Urinary bladder (tissue), 4 donors: ENCODE measurements at places on chromosomes 7 and 10. TPM values are rescaled to one million over a fixed set of nuclear protein-coding genes. Genes with fewer than 3 reads are reported as not detected.

GRCh38 chr7:131251371-131251770 lies 76.3 kb upstream of the MKLN1 start:
- DNase-seq = no peak

XRCC2 gene
- 6.0 TPM for total RNA-seq

ARHGEF5 gene
- total RNA-seq = 3.6 TPM

GRCh38 chr7:81669476-81670105 lies 100.3 kb downstream of the HGF start:
- no peak for DNase-seq

C10orf143 gene
- total RNA-seq = 1.6 TPM

GRCh38 chr7:70134029-70134770 lies 535.9 kb downstream of the AUTS2 start:
- DNase-seq = no peak

WNT8B gene
- total RNA-seq = 0.11 TPM

GRCh38 chr7:68461430-68461829 lies 1136.8 kb upstream of the AUTS2 start:
- DNase-seq = no peak

CDC14C gene
- total RNA-seq = not detected

DNA sequence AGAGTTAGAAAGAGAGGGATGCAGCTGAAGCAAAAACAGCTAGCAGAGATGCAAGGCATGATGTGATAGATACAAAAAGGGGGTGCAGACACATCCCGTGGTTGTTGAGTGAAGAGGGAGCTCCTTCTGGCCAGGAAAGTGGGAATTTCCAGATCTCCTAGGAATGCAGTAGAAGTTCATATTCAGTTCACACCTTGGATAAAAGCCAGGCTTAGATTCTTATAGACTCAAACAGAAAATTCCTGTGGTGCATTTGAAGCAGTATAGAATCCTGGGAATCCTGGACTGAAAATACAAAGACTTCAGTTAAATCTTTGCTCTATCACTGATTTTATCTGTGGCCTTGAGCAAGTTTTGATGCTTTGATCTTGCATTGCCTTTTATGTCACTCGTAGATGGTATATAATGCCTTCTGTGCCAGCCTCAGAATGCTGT lies 33.9 kb downstream of the SGPL1 start:
- DNase-seq = no peak

DNA sequence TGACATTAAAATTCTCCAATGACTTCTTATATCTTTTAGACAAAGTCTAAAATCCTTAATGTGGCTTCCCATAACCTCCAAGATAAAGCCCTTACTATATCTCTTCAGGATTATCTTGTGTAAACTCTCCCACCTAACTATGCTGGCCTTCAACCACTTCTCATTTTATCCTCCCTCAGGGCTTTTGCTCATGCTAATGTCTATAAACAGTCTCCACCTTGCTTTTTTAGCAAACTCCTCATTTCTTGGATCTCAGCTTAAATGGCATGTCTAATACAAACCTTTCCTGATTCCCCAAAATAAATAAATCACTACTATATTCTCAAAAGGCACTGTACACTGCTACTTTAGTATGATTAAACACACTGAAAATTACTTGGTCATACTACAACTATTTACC lies 181.2 kb downstream of the LRRN3 start:
- no peak for DNase-seq

- DNase-seq = no peak
Measured at GRCh38 chr7:48473205-48473865, 302.1 kb downstream of the ABCA13 start.

VGF gene
- not detected for total RNA-seq

DNA sequence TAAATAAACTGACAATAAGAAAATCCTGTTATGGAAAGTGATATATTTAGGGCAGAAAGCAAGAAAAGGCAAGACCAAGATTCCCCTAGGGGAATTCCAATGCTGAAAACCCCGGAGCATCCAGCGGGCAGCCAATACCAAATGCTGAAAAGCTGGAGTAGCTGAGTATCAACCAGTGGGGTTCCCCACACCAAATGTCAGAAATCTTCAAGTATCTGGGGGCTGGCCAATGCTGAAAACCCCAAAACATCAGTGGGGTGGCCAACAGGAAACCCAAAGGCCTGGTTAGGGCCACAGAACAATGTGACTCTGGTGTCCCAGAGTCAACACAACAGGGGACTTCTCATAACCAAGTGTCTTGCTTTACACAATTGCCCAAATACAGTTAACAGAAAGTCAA lies 271.8 kb upstream of the CACNA2D1 start:
- no peak for DNase-seq

GRCh38 chr10:70480239-70480861 lies 1.8 kb downstream of the PALD1 start:
- DNase-seq = no peak
